Activated T-cell treated with anti-CD3 and anti-CD28 coated beads, Interleukin-2, amount 50 U/mL, for 1 hour (primary cell): ENCODE measurements at places on chromosomes 2 and 18.

GRCh38 chr18:48949050-48949605, 1.6 kb downstream of the SMAD7 start:
- no peak for DNase-seq

DNA sequence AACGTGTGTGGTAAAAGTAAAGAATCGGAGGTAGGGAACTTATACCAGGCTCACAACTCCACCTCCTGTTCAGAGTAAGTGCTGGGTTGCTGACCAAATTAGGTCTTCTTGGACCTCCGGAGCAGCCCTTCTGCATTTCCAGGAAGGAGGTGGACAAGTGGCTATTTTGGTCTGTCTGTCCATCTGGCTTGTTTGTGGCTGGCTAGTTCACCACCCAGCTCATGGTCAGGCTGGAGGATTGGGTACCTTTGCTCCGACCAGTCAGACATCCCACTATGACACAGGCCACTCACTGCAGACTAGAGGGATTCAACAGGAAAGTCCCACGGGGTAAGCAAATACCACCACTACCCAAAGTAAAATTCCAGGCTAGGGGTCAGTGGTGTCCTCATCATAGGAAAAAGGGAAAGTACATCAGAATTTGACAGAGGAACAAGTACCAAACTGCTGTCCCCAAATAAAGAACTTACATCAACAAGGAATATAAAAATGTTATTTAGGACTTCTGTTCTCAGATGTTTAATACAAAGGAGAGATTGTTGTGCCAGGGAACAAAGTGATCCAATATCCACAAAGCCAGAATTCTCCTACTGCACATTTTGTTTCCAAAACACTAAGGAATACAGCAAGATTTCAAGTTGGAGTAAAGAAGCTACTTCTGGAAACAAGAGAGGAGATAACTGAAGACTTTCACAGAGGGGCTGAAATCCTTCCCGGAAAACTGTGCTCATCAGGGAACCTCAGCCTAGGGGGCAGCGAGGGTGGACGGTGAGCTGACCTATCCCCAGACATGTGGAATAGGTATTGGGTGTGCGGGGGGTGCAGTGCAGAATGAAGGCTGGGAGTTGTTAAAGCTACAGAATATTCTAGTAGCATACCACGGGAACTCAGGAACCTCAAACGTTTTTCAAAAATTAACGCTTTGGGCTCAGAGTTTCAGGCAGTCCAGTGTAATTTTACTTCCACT, 56.9 kb downstream of the BCL2 start:
- no peak for DNase-seq

DNA sequence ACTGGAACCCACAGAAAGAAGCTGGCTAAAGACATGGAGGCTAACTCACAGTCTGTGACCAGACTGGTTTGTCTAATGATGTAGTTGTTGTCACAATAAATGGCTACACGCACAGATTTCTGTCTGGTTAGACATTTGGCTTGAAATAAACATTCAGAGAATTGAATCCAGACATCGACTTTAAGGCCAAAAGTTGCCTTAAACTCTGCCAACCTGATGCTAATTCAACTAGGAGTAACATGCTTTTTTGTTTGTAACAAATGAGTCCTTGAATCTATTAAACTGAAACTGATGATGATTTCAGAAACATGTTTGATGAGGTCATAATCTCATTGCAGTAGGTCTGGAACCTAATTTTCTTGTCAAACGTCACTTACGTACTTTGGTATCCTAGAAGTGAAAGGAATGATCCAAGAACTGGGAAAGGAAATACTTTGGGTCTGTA, 123.8 kb downstream of the ERBB4 start:
- DNase-seq, result no peak

DNA sequence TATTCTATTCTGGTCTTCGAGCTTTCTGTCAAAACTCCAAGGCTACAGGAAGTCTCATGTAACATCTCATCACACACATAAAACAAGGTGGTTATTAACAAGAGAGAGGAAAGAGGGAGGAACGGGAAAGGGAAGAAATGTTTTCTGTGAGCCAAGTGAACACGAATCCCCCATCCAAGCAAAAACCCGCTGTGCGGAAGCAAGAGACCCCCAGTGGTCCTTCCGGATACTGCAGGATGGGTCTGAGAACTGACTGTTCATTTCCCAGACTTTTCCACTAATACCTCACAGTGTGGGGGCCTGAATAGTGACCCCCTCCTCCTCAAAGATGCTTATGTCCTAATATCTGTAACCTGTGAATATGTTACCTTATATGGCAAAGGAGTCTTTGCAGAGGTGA, 19.0 kb upstream of the DIPK1C start:
- no peak for DNase-seq

GRCh38 chr2:164275659-164276058, 345.6 kb downstream of the GRB14 start:
- DNase-seq, result no peak
